Naive thymus-derived CD8-positive, alpha-beta T cell (primary cell): ENCODE measurements at places on chromosomes 13 and 19. TPM values are rescaled to one million over a fixed set of nuclear protein-coding genes. Genes with fewer than 3 reads are reported as not detected.
A peak's percentile ranks its signal among the peaks of the same experiment; 100 is the strongest.

The ZNF486 gene
- 14.9 TPM for total RNA-seq

The CFAP97D2 gene
- 2.0 TPM for total RNA-seq

The ELSPBP1 gene
- not detected for total RNA-seq

The SCGB2B2 gene
- total RNA-seq: 0.75 TPM

The KCNK6 gene
- total RNA-seq: 6.6 TPM

The ZNF528 gene
- 57.9 TPM for total RNA-seq

The OLFM2 gene
- 14.5 TPM for total RNA-seq

The ETV2 gene
- total RNA-seq: 0.55 TPM

The IZUMO2 gene
- total RNA-seq: not detected

GRCh38 chr13:52975161-52975560 is 53.5 kb upstream of the OLFM4 start:
- no peak overlapping the region for H3K4me3 ChIP-seq
- H3K4me1 ChIP-seq: no peaks in the 10 kb centered on the region
- no peak for DNase-seq

DNA sequence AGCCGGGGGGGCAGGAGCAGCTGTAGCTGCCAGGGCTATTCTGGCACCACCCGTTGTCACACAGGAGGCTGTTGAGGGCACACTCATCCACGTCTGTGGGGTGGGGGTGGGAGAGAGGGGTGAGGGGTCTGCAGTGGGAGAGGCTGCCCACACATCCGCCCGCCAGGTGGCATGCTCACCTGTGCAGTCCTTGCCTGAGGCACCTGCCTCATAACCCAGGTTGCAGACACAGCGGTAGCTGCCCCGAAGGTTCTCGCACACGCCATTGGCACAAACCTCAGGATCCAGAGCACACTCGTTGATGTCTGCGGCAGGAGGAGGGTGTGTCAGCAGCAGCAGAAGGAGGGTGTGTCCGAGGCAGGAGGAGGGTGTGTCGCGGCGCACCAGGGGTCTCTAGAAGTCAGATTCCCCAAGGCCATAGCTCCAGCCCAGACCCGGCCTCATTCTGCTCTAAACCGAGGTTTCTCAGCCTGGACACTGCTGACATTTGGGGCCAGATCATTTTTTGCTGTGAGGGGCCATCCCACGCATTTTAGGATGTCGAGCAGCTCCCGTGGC is 20.3 kb downstream of the FBN3 start:
- H3K27ac ChIP-seq: no peak overlapping the region
- H3K36me3 ChIP-seq: no peaks in the 10 kb centered on the region
- no peak overlapping the region for H3K4me3 ChIP-seq
- no peaks in the 10 kb centered on the region for H3K4me1 ChIP-seq
- peaks cover 17% of the 10 kb centered on the region for H3K27me3 ChIP-seq

DNA sequence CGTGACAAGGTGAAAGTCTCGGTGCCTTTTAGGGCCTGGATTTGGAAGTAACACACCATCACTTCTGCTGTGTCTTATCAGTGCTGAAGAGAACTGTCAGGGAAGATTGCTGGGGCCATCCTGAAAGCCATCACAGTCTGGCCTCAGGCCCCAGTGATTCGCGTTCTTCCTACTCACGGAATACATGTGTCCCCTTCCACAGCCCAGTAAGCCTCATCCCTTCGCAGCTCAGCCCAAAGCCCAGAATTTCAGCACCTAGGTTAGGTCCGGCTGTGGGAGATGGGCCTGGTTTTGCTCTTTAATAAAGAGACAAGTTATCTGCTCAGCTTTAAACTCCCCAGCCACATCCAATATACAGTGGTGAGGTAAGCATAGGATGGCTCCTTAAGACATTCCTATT is 113.0 kb upstream of the SPACA7 start:
- H3K4me1 ChIP-seq: no peaks in the 10 kb centered on the region
- peaks cover 37% of the 10 kb centered on the region for H3K27me3 ChIP-seq
- H3K4me3 ChIP-seq: no peak overlapping the region
- no peaks in the 10 kb centered on the region for H3K36me3 ChIP-seq
- DNase-seq: no peak

- H3K4me3 ChIP-seq: no peak overlapping the region
- DNase-seq: no peak
- no peaks in the 10 kb centered on the region for H3K27me3 ChIP-seq
- no peaks in the 10 kb centered on the region for H3K4me1 ChIP-seq
Observed at GRCh38 chr13:82747291-82747690, 1135.0 kb downstream of the SLITRK1 start.

DNA sequence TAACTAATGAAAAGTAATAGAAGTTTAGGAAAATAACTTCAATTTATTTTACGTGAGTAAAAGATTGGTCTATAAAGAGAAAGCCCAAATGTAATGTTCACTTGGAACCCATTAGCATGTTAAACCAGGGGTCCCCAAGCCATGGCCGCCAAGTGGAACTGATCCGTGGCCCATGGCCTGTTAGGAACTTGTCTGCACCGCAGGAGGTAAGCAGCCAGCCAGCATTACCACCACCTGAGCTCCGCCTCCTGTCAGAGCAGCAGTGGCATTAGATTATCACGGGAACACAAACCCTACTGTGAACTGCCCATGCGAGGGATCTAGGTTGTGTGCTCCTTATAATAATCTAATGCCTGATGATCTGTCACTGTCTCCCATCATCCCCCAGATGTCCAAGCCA is 818.7 kb upstream of the GPC6 start:
- H3K27ac ChIP-seq: no peak overlapping the region
- no peaks in the 10 kb centered on the region for H3K36me3 ChIP-seq
- DNase-seq: no peak
- no peak overlapping the region for H3K4me3 ChIP-seq
- no peaks in the 10 kb centered on the region for H3K4me1 ChIP-seq
- H3K27me3 ChIP-seq: no peaks in the 10 kb centered on the region

GRCh38 chr19:46783670-46784069 is 4.7 kb downstream of the SLC1A5 start:
- H3K27ac ChIP-seq: no peak overlapping the region
- H3K4me3 ChIP-seq: peak overlapping the region; percentile 24
- no peak for DNase-seq
- H3K4me1 ChIP-seq: peaks cover 54% of the 10 kb centered on the region
- no peaks in the 10 kb centered on the region for H3K27me3 ChIP-seq

DNA sequence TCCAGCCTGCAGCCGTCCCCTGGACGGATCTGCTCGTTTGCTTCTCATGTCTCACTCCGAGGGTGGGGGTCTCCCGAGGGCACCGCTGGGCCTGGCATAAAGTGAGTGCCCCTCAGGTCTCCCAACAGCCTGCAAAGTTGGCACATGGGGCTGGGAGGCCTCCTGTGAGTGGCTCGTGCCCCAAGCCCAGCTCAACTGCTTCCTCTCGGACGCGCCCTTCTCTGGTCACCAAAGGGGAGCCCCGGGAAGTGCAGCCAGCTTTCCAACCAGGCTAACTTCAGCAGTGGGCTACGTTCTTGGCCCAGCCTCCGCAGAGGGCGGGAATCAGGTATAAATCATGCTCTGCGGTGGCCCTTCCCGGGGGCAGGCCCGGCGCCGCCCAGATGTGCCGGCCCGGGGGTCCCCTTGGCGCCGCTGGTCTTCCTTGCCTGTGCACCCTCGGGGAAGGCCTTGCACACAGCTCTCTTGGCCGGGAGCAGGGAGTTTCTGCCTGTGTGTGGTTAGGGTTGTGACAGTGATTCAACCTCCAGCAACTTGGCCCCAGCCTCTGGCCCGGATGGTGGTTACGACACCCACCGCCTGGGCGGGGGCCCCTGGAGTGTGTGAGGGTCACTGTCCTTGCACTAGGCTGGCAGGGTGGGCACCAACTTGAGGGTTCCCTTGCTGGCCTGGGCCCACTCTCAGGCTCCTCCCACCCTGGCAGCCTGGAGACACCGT is 20.7 kb downstream of the CEBPG start:
- no peak overlapping the region for H3K27ac ChIP-seq
- no peak for DNase-seq
- no peaks in the 10 kb centered on the region for H3K27me3 ChIP-seq
